Neuronal stem cell (in vitro differentiated cells): ENCODE measurements at places on chromosomes 12 and 14.

DNA sequence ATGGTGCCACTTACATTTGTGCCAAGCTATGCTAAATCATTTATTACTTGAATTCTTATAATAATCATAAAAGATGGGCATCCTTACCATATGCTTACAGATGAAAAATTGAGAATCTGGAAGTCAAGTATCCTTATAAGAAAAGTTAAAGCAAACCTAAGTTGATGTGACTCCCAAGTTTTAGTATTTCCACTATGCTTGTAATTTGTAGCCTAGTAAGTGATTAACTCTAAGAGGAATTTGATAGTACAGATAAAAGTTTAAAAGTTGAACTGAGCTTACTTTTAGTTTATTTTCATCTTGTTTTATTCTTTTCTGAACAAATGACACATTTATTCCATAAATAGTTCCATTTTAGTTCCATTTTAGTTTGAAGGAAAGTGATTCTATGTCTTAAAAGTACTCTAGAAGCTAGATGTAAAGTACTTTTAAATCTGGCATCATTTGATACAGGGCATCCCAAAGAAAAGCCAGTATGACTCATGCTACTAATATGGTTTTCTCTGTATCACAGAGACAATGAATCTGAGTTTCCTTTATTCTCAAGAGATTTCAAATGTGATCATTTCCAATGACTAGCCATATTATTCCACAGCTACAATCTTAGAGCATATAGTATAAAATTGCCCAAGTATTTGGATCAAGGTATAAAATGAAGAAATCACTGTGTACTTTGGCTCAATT lies 596.0 kb downstream of the SLC16A7 start:
- no peak for DNase-seq

- no peak for DNase-seq
These were observed 29.0 kb downstream of the FBXW8 start for GRCh38 chr12:116939734-116940133.

DNA sequence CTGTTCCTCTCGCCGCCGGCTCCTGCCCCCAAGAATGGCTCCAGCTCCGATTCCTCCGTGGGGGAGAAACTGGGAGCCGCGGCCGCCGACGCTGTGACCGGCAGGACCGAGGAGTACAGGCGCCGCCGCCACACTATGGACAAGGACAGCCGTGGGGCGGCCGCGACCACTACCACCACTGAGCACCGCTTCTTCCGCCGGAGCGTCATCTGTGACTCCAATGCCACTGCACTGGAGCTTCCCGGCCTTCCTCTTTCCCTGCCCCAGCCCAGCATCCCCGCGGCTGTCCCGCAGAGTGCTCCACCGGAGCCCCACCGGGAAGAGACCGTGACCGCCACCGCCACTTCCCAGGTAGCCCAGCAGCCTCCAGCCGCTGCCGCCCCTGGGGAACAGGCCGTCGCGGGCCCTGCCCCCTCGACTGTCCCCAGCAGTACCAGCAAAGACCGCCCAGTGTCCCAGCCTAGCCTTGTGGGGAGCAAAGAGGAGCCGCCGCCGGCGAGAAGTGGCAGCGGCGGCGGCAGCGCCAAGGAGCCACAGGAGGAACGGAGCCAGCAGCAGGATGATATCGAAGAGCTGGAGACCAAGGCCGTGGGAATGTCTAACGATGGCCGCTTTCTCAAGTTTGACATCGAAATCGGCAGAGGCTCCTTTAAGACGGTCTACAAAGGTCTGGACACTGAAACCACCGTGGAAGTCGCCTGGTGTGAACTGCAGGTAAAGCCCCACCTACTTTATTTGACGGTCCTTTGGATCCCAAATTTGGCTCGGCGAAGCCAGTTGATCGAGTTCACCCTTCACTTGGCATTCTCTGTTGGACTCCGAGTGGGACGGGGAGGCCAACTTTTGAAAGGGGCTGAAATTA lies 1.5 kb downstream of the WNK1 start:
- no peak for DNase-seq

GRCh38 chr14:102579696-102580549 lies 12.5 kb upstream of the RCOR1 start:
- DNase-seq: no peak

DNA sequence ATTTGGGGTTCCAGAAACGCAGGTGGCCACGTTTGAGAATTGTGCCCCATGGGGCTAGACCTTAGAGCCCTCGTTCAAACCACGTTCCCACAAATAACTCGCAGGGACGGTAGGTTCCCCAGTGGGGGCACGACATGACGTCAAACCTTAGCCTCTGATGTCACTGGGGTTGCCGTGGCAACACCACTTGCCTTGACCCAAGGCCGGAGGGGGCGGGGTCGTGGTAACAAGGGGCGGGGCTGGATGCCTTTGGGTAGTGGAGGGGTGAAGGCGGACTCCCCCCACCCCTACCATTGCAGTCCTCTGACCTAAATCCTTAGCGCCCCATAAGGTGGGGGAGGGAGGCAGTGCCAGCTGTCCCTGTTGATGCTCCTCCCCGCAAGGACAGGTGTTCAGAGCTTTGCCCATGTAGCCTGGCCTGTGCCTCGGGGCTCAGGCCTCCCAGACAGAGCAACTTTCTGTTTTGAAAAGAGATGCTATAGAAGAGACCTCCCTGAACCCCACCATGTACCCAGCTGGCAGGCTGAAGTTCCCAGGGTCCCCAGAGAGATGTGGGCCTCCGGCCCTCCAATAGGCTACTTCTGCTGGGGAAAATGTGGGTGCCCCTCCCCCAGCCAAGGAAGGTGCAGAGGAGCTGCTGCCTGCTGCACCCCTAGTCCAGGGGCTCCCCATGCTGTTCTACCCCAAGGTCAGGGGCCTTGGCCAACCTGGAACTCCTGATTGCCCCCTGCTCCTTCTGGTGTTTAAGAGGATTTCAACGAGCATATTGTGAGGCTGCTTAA lies 1.9 kb downstream of the FAM222A start:
- no peak for DNase-seq

- DNase-seq: no peak
These were observed 14.6 kb downstream of the CAPS2 start for GRCh38 chr12:75315518-75315917.

DNA sequence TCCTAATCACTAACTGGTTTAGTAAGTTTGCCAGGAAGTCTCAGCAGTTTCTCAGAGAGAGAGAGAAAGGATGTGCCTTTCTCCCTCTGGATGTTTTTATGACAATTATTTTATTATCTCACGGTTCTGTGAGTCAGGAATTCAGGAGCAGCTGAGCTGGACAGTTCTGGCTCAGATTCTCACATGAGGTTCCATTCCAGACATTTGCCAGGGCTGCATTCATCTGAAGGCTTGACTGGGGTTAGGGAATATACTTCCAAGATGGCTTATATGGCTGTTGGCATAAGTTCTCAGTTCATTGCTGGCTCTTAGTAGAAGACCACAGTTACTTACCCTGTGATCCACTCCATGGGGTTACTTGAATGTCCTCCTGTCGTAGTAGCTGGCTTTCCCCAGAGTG lies 101.2 kb upstream of the ATF7IP start:
- no peak for DNase-seq
